ENCODE measurements at places on chromosomes 3 and 15. TPM values are rescaled to one million over a fixed set of nuclear protein-coding genes. Genes with fewer than 3 reads are reported as not detected.

The CHRFAM7A gene
- total RNA-seq: 1.8 TPM

The ZNF660 gene
- 1.7 TPM for total RNA-seq

The GPR62 gene
- total RNA-seq: not detected

DNA sequence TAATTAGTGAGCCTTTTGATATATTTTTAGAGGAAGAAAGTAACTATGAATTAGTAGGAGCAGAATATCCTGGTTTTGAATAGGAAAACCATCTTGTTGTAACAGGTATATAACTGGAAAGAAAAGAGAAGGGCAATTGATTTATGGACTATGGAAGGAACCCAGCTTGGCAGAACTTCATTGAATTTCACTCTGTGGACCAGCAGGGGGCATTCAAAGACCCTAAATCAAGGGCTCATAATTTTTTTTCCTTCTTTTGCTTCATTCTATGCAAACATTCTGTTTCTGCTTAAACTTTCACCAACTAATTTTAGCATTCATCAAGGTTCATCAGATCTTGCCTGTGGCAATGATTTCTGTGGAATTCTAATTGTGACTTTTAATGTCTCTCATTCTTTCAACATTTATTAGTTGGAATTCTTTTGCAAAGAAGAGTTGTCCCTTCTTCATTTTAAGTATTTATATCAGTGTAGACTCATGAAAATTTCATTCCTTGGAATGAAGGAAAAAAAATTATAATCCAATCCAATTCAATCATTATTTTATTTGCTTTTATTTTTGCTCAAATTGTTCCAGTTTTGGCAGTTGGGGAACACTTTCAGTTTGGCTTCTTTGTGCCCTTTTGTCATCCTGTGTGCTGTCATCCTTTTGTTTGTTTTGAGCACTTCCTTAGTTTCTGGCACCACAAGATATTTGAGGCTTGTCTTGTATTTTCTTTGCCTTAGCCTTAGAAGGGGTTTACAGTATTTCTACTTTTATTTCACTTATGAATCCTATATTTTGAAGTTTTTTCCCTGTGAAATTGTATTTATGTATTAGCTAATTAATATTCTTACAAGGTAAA, 30.4 kb downstream of the NXPE3 start:
- DNase-seq: peak; percentile 62

The SHF gene
- 8.7 TPM for total RNA-seq

DNA sequence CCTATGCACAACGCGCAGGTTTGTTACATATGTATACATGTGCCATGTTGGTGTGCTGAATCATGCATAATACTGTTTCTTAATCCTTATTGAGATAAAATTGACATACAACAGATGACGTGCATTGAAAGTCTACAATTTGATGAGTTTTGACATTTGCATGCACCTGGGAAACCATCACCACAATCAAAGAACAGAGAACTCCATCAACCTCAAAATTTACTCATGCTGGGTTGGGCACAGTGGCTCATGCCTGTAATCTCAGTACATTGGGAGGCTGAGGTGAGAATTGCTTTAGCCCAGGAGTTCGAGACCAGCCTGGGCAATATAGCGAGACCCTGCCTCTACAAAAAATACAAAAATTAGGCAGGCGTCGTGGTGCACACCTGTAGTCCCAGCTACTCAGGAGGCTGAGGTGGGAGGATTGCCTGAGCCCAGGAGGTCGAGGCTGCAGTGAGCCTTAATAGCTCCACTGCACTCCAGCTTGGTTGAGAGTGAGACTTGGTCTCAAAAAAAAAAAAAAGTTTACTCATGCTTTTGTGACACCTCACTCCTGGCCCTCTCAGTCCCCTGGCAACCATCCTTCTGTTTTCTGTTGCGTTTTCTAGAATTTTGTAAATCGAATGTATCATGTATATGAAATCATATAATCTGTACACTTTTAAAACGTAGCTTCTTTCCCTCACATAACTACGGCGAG, 56.6 kb downstream of the BHLHE40 start:
- no peak for DNase-seq

GRCh38 chr3:42790714-42791229, 13.5 kb downstream of the HIGD1A start:
- DNase-seq: no peak

GRCh38 chr15:38873158-38873557, 308.5 kb upstream of the RASGRP1 start:
- DNase-seq: no peak

The SEMA5B gene
- 0.51 TPM for total RNA-seq

GRCh38 chr3:18246336-18247060, 178.6 kb downstream of the SATB1 start:
- no peak for DNase-seq

DNA sequence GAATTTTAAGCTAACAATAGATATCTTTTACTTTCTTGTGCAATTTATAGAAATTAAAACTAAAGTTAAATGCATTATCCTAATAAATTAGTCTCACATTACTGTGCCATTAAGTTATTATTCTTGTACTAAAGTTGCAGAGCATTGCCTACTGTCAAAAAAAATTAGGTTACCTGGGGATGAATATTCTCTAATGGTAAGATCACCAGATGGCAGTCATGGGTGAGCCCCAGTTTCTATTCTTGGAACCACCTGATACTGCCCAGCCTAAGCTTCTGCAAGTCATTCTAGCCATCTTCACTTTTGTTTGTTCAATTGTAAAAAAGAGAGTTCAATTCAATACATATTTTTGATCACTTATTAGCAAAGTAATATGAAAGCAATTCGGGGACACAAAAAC, 213.2 kb downstream of the CADM2 start:
- no peak for DNase-seq

The KIAA1143 gene
- 25.4 TPM for total RNA-seq

DNA sequence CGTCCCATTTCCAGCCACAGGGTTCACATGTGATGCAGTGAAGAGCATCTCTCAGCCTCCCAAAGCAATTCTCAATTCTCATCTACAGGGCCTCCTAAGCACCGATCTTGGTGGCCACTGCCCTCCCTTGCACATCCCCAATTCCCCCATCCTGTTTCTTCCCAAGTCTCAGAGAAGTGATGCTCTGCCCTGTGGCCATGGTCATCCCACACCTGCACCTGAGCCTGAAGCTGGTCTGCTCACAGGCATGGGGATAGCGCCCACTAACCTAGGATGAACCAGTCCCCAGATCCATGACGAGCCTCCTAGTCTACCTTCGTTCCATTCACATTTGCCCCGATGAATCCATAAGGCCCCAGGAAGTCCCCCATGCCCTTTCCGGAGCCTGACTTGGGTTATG, 201.5 kb downstream of the UACA start:
- no peak for DNase-seq

The ADAMTS7 gene
- 1.1 TPM for total RNA-seq

- DNase-seq: no peak
Measured at GRCh38 chr3:83523470-83524073, 1435.2 kb upstream of the CADM2 start.

The RTP2 gene
- total RNA-seq: not detected

The PIERCE2 gene
- total RNA-seq: 0.42 TPM

GRCh38 chr3:21531909-21532308, 219.1 kb downstream of the ZNF385D start:
- no peak for DNase-seq

DNA sequence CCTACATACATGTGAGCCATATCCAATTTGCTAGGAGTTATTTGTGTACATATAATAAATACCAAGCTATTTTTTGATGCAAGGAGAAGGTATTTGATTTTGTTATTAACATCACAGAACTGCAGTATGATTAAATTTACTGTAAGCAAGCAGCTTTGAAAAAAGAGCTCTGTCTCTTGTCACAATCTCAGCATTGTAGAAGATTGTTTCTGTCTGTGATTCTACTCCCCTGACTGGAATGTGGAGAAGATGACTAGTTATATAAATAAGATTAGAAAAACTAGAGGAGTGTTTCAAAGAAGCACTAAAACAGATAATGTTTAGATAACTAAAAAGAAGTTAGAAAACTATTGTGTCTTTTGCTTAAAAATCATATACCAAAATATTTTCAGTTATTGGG, 17.1 kb upstream of the DCBLD2 start:
- DNase-seq: no peak

The RBMS3 gene
- 1.1 TPM for total RNA-seq

DNA sequence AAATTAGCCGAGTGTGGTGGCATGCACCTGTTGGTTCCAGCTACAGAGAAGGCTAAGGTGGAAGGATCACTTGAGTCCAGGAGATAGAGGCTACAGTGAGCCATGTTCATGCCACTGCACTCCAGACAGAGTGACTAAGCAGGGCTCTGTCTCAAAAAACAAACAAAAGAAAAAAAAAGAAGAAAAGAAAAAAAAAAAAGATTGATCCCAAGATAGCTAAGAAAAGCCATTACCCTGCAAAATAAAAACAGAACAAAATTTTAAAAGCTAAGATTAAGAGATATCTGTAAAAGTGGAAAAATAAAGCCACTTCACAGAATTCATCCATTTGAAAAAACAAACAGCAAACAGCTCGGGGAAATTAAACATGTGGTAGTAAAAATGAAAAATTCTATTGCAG, 23.8 kb downstream of the LRRC2 start:
- DNase-seq: no peak

- no peak for DNase-seq
Measured at GRCh38 chr3:162704799-162705385, 1208.3 kb downstream of the OTOL1 start.

The PXYLP1 gene
- 40.9 TPM for total RNA-seq

- DNase-seq: no peak
Measured at GRCh38 chr3:119627461-119627860, 29.8 kb downstream of the PLA1A start.

DNA sequence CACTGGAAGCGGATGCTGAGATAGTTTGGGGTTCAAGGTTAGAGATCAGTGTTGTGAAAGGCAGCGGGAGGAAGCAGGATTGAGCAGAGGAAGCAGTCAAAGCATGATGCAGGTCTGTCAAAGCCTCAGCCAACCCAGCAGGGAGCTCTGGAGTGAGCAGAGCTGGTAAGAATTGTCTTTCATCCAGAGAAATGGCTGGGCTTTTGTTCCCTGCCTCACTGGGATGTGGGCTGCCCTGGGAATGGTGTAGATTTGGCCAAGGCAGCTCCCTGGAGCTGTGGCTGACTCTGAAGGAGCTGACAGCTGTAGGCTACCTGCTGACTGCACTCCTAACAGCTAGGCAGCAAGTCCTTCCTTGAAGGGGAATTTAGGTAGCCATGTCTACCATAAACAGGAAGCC, 61.9 kb upstream of the STXBP5L start:
- DNase-seq: no peak

DNA sequence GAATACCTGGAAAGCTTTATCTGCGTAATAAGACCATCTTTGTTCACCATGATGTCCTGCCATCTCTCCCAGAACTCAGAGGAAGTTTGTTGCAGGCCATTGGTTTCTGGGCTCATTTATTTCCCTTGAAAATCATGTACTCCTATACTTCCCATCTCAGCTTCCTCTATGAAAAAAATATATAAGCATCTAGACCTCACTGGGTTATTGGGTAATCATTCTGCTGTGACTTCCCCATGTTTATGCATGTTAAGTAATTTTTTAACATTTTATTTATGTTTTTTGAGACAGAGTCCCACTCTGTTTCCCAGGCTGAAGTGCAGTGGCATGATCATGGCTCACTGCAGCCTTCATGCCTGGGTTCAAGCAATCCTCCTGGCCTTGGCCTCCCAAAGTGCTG, 184.5 kb downstream of the ZPLD1 start:
- no peak for DNase-seq

DNA sequence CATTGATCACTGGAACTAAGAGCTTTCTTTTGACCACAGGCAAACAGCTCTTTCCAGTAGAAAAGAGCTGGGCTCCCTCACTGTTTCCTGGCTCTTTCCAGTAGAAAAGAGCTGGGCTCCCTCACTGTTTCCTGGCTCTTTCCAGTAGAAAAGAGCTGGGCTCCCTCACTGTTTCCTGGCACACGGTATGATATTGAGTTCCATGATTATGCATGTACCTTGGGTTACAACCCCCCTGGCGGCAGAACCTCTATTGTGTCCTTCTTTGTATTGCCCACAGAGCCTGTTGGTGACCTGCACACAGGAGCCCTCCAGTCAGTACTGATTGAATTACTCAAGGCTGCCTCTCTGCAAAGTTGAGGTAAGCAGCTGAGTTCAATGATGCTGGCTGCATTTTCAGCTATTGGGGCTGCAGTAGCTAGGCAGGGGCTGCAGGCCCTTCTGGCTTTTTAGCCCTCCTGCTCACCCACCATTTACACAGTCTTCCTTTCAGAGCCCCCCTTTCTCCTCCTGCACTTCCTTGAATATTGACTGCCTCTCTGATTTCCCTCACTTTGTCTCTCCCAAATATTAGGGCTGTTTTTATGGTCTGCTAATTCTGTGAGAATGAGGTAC, 10.2 kb downstream of the ACKR2 start:
- DNase-seq: no peak

The SLC28A2 gene
- not detected for total RNA-seq

The TUSC7 gene
- not detected for total RNA-seq

- no peak for DNase-seq
Measured at GRCh38 chr3:182527745-182528144, 265.6 kb upstream of the ATP11B start.

- DNase-seq: no peak
Measured at GRCh38 chr3:142706321-142707127, 17.3 kb upstream of the TRPC1 start.

- no peak for DNase-seq
Measured at GRCh38 chr3:144821583-144821982, 850.0 kb downstream of the DIPK2A start.

GRCh38 chr15:79089331-79089889, 1.2 kb downstream of the RASGRF1 start:
- no peak for DNase-seq

GRCh38 chr15:87326269-87326668, 930.3 kb downstream of the NTRK3 start:
- DNase-seq: no peak

GRCh38 chr3:50168791-50169190, 13.7 kb downstream of the SEMA3F start:
- no peak for DNase-seq

DNA sequence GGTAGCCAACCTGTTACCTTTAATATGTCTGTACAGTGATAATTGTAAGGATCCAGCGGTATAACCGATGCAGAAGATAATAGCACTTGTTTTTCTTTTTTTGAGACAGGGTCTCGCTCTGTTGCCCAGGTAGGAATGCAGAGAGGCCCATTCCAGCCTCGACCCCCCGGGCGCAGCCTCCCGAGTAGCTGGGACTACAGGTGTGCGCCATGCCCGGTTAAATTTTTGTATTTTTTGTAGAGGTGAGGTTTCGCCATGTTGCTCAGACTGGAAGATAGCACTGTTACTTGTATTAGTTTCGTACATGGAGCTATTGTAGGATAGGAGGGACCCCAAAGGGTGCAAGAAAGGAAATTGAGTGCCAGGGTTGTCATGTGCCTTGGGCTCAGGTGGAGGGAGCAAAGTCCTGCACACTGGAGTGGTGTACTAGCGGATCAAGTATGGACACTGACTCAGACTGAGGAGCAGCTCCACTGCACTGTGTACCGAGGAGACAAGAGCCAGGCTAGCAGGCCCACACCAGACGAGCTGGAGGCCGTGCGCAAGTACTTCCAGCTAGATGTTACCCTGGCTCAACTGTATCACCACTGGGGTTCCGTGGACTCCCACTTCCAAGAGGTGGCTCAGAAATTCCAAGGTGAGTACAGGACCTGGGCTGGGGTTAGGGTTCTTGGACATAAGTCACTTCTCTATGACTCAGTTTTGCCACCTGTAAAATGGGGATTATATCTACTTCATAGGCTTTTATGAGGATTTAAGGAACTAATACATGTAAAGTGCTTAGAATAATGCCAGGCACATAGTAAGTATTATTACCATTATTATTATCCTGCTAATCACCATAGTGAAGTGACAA, 1.0 kb downstream of the OGG1 start:
- DNase-seq: no peak

Data from naive thymus-derived CD4-positive, alpha-beta T cell (primary cell).